ENCODE measurements at places on chromosomes 1 and 21.

- DNase-seq = no peak
These were observed 38.4 kb downstream of the LHX8 start for GRCh38 chr1:75172556-75172955.

DNA sequence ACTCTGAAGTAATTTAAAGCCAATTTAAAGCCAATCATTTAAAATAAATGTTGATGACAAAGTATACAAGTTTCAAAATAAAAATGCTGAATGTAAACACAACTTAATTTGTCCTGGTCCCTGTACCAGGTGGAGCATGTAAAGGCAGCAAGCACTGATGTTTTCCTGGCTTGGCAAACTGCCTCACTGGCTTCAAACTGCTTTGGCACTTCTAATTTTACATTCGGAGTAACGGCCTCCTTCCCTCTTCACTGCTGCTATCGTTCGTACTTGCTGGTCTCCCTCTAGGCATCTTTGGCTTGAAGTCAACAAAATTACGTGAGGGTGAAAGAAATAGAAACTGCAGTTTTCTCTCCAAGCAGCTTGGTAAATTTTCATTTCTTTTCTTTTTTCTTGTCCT lies 287.9 kb downstream of the LTN1 start:
- no peak for DNase-seq

- no peak for DNase-seq
These were observed 56.8 kb upstream of the PDE9A start for GRCh38 chr21:42596657-42597056.

- no peak for DNase-seq
These were observed 140.5 kb downstream of the COL11A1 start for GRCh38 chr1:102967786-102968185.

- DNase-seq = no peak
These were observed 1.3 kb downstream of the WLS start for GRCh38 chr1:68230901-68231626.
